ENCODE measurements at places on chromosomes 1 and 21.

DNA sequence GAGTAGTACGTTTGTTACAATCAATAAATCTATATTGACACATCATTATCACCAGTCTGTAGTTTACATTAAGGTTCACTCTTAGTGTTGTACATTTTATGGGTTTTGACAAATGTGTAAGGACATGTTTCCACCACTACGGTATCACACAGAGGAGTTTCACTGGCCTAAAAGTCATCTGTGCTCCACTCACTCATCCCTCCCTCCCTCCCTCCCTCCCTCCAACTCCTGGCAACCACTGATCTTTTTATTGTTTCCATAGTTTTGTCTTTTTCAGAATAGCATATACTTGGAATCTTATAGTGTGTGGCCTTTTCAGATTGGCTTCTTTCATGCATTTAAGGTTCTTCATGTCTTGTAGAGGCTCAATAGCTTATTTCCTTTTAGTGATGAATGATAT lies 44.1 kb upstream of the RHOU start:
- DNase-seq: no peak

GRCh38 chr1:107724648-107725047 lies 240.3 kb downstream of the VAV3 start:
- no peak for DNase-seq

DNA sequence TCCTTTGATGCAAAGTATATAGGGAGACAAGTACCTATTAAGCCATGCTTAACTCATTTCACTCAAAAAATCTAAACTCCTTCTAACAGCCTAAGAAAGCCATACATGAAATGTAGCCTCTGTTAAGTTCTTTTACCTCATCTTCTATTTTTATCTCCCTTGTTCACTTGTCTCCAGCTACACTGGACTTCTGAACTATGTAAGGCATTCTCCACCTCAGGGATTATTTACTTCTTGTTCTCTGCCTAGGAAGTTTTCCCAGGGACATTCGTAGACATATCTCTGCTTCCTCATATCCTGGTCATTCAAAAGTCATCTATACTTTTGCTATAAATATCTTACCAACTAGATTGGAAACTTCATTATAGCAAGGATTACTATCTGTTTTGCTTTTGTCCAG lies 96.9 kb downstream of the COP1 start:
- no peak for DNase-seq

DNA sequence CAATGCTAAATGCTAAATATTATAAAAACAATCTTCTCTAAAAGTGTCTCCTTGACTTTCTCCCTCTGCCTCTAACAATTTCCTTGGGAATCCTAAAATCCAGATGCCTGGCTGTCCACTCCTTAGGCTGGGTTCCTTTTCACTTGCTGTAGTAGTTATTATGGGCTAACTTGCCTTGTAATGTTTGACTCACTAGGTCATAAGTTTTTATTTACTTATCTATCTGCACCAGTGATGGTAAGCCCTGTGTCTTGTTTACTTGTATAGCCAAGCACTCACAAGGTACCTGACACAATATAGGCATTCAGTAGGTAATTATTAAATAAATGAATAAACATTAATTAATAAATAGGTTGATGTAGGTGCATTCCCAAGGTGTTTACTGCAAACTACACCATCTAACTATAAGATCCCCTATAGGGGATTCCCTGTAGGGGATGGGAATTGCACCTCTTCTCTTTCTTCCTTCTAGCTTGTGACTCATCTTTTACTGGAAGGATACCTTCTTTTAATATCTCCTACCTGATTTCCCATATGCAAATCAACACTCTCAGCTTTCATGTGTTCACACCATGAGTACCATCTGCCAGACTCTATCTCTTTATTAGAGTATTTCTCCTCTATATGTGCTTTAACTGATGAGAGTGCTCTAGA lies 14.7 kb upstream of the CHIA start:
- no peak for DNase-seq

DNA sequence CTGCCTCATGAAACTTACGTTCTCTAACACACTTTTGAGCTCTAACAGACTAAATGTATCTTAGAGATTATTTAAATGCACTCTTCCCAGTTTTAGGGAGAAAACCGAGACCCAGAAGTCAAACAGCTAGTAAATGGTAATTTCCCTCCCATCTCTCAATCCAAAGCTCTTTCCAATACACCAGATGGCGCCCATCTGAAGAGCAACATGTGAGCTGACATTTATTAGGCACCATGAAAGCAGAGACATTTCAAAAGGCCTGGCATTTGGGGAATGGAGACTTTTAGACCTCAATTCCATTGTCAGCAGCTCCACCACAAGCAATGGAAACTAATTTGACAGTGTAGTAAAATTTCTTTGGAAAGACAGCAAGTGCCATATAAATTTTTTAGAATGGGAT lies 191.4 kb downstream of the DAB1 start:
- DNase-seq: peak; percentile 30

- no peak for DNase-seq
These were observed 49.8 kb downstream of the CDKN2C start for GRCh38 chr1:51019811-51020210.

GRCh38 chr1:200969726-200970561 lies 53.6 kb downstream of the KIF21B start:
- DNase-seq: no peak

GRCh38 chr1:186735463-186735862 lies 55.2 kb upstream of the PTGS2 start:
- no peak for DNase-seq

- DNase-seq: no peak
These were observed 123.9 kb upstream of the DUSP10 start for GRCh38 chr1:221865808-221866207.

- DNase-seq: no peak
These were observed 83.5 kb upstream of the ZNF326 start for GRCh38 chr1:89911191-89911991.

DNA sequence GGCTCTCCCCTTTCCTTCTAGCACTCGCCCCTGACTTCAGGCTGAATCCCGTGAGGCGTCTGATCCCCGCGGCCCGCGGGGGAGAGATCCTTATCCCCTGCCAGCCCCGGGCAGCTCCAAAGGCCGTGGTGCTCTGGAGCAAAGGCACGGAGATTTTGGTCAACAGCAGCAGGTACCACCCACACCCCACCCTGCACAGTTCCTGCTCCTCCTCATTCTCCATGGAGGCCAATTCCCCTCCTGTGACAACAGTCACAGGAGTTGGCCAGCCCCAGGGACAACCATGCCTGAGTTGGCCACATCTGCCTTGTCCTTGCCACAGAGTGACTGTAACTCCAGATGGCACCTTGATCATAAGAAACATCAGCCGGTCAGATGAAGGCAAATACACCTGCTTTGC lies 20.0 kb downstream of the TMEM81 start:
- no peak for DNase-seq

GRCh38 chr1:7930645-7931445 lies 9.8 kb downstream of the TNFRSF9 start:
- peak; percentile 65 for DNase-seq

DNA sequence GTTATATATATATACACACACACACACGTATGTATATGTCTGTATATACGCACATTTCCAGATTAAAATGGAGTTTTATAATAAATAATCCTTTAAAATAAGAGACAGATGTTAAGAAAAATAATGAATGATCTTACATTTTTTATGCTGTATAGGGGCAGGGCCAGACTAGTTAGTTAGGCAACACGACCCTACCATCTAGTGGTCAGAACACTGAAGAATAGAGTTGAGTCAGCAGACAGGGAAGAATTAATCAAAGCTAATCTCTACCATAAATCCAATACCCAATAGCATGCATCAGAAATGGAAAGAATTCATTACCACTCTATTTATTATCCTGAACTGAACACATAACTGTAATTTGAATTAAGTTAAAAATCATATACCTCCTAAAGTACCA lies 156.7 kb downstream of the BRINP3 start:
- peak; percentile 16 for DNase-seq

GRCh38 chr21:15445327-15445726 lies 284.5 kb upstream of the USP25 start:
- peak; percentile 55 for DNase-seq

DNA sequence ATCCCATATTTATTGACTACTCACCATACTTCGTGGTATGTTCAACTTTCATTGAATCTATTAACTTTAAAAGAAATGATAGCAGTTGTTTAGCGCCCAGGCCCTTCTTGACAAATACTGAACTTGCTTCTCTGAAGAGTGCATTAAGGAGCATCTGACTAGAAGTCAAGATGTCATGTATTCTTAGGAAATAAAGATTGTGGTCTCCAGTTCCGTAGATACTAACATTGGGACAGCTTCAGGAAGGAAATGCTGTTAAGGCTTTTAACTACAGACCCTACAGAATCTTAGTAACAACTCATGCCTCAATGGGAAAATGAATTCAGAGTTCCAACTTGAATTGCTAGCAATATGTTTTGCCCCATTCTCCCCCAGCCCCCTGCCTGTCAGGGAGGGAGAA lies 14.8 kb downstream of the LYST start:
- DNase-seq: peak; percentile 31

DNA sequence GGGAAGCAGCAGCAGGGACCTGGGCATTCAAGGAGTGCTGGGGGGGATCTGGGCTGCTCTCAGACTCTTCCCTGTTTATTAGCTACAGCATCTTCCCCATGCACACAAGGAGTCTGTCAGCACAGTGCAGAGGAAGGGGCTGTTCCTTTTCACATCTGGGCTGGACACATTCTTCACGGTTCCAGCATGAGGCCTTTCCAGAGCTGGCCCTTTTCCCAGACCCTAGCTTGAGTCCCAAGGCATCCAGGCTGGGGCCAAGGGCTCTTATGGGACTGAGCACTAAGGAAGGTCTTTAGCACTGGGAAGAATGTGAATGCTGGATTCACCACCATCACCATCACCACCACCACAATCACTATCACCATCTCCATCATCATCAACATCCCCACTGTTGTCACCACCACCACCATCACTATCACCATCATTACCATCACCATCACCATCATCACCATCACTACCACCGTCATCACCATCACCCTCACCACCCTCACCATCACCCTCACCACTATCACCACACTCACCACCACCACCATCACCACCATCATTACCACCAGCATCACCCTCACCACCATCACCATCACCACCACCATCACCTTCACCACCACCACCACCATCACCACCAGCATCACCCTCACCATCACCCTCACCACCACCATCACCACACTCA lies 28.4 kb downstream of the PARK7 start:
- DNase-seq: no peak

DNA sequence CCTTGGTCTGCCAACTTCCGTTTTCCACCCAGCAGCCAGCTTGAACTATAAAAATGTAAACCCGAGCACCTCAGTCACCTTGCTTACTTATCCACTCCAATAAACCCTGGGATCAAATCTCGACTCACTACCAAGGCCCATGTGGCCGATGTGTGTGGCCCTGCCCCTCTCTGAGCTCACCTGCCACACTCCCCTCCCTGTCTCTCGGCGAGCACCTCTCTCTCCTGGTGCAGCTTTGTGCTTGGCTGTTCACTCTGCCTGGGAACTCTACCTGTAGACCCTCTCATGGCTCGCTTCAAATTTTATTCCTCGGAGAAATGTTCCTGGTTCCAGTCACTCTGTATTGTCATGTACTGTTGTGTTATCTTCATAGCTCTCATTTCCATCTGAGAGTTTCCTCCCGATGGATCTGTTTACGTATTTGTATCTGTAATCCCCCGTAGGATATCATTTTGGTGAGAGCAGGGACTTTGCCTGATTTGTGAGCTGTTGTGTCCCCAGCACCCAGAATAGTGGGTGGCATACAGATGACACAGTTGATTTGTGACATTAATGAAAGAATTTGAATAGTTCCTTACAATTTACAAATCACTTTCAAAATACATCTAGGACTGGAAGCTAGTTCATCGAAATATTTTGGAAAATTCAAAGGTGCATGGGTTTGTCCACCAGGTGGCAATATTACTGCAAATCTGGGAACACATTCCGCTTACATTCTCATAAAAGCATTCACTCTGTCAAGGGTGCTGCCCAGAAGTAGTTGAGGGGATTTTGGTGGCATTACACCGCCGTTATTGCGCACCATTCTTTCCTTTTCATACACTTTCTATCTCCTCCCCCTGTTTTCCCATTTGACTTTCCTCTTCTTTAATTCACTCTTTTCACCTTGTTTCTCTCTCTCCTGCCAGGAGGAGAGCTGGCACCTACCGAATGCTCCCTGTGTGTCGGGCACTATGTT lies 95.3 kb downstream of the ABCA4 start:
- DNase-seq: peak; percentile 73

DNA sequence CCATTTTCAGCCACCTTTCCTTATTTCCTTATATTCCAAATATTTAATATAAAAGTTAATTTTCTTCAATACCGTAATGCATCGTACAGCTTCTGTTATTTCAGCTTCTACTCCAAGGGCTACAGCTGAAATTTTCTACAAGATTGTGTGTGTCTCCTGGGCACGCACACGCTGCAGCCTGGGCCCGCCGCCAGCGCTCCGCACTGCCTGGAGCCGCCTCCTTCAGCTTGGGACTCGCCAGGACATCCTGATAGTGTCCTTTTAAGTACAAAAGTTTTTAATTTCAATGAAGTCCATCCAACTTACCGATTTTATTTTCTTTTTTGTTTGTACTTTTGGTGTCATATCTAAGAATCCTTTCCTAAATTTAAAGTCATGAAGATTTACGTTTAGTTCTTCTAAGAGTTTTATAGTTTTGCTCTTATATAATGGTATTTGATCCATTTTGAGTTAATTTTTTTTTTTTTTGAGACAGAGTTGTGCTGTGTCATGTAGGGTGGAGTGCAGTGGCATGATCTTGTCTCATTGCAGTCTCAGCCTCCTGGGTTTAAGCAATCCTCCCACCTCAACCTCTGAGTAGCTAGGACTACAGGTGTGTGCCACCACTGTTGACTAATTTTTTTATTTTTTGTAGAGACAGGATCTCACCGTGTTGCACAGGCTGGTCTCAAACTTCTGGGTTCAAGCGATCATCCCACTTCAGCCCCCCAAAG lies 82.8 kb downstream of the AXDND1 start:
- no peak for DNase-seq

DNA sequence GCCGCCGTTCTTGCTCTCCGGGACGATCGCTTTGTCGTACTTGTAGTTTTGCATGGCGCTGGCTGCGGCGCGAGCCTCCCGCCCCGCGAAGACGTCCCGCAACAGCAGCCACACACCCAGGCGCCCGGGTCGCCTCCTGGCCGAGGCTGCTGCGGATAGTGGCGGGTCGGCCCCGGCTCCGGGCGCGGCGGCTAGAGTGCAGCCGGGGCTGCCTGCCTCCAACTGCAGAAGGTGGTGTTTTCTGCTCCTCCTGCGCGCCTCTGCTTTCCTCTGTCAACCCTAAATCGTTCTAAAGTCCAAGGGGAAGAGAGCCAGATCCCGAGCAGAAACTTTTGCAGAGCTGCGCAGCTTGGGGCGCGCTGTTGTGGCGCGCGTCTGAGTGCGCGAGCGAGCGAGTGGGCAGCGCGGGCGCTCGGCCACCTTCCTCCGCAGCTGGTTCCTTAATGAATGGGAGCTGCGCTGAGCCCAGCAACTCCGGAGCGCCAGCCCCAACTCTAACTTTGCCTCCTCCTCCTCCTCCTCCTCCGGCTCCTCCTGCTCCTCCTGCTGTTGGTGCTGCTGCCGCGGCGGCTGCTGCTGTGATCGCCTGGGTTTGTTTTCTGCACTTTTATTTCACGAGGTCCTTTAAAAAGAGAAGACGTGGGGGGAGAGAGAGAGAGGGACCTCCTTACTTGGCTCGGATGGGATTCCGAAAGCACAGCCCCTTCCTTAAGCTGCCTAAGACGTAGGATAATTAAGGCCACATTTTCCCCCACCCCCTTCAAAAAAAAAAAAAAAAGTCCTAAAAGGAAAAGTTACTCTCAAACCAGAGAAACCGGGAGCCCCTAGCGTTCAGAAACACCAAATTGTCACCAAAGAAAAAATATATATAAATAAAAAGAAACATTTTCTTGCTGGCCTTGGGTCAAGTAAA lies at the start of gene PLPP3:
Gene PLPP3, minus strand, starts transcription at position 601 of the 913 bp plus-strand sequence. Its CDS starts 547 bp downstream, at position 54.
- DNase-seq: peak; percentile 87

GRCh38 chr1:163130225-163130856 lies 61.2 kb downstream of the RGS4 start:
- no peak for DNase-seq
